ENCODE measurements at places on chromosomes 4 and X.
A peak's percentile ranks its signal among the peaks of the same experiment; 100 is the strongest.

DNA sequence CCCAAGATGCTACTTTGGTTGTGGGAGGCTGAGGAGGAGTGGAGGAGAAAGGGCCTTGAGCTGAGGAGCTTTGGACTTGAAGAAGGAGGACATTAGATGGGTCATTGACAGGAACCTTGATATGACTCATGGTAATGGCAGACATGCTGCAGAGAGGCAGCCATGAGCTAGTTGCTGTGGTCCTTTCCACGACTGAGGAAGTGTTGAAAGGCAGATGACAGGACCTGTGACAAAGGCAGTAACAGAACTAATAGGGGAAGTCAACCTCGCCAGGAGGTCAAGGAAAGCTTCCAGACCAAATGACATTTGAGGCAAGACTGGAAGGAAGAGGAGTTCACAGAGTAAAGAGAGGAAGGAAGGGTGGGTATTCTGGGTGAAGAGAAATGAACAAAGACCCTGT is 7.6 kb upstream of the XPNPEP2 start:
- DNase-seq, result no peak

GRCh38 chr4:135244696-135245095 is 1043.1 kb upstream of the PABPC4L start:
- no peak for DNase-seq

DNA sequence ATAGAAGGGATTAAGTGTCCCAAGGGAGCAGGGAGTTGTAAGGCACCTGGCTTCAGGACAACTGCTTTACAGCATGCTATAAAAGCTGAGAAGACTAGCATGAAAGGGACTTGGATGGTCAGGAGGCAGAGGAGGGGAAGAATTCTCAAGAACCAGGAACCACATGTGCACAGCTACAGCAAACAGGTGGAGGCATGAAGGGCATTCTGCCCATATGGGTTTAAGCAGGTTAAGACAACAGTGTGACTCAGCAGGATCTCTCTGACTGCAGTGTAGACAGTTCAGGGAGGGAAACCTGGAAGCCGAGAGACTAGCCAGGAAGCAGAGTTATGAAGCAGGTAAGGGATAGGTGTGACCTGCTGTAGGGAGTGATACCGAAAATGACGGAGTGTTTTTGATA is 117.0 kb downstream of the DHRSX start:
- DNase-seq, result no peak

DNA sequence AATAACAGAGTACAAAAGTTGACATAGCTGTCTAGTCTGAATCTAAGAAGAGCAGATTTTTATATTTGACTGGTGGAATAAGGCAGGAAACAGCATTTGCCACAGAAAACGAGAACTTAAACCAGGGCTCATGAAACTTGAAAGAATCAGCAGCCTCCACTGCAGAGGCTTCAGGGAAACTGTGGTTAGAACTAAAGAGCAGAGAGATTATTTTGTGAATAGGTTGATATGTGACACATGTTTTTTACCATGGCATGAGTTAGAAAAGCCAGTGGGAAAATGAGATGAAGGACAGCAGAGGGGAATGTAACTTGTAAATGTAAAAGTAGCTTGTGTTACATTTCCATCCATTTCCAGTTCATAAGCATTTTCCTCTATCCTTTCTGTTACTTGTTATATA is 63.7 kb upstream of the CAMK2D start:
- no peak for DNase-seq

- DNase-seq, result peak; percentile 46
Observed at GRCh38 chrX:54043541-54044125, 640 bp downstream of the PHF8 start.

DNA sequence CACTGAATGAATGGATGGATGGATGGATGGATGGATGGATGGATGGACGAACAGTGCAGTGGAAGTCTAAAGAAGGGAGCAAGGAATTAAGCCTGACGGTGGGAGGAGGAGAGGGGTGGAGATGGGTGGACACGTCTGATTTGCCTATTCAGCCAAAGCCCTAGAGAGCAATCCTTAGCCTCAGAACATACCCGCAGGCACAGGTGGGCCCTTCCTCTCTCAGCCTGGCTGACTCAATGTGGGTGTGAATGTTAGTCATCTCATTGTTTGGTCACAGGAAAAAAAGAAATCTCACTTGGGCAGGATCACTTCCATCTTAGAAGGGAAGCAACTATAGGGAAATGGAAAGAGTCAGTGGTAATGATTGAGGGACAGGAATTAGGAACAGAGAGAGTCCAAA is 165.9 kb downstream of the PJA1 start:
- no peak for DNase-seq

DNA sequence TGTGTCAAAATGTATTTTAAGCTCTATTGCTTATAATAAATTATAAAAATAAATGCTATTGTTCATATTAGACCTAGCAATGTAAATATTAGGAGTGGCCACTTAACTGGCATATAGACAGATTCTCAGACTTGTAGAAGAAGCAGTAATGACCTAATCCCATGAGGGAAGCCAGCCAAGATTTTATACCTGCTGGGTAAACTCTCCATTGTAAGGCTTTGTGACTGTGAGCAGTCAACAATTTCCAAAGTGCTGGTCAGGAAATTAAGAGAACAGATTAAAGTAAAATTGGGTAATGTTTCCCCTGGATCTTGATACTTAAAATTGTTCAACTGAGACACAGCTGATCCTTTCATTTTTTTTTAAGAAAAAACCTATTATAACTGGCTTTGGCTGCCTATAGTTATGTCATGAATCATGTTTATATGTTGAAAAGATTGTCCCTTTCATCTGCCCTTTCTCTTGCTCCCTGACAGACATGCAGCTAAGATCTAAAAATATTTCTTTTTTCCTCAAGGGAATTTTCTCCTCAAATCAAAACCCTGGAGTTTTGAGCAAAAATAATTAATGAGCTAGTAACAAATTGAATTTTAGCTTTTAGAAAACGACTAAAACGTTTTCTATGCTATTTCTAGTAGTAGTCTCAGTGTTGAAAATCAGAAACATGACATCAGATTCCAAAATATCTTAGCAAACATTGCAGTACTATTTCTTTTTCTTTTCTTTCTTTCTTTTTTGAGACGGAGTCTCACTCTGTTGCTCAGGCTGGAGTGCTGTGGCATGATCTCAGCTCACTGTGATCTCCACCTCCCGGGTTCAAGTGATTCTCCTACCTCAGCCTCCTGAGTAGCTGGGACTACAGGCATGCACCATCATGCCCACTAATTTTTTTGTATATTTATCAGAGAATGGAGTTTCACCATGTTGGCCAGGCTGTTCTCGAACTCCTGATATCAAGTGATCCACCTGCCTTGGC is 77.9 kb downstream of the ADGRL3 start:
- DNase-seq, result no peak

- no peak for DNase-seq
Observed at GRCh38 chr4:37040816-37041215, 203.7 kb upstream of the NWD2 start.

DNA sequence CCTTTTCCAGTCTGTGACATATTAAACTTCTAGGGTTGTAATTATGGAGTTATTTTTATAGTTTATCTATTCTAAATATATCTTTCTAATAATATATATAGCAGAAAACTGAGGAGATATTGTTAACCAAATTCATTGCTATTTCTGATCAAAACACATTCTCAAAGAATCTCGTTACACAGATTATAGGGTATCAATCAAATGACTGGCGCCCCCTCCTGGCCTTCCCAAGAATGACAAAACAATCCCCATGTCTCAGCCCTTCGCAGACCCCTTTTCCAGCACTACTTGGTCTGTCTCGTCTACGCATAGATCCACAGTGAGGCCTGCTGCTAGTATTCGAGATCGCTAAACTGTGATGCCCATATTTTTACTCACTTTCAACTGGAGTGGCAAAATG is 209.3 kb downstream of the GPC3 start:
- no peak for DNase-seq
